ENCODE measurements at places on chromosomes 5 and 9.

DNA sequence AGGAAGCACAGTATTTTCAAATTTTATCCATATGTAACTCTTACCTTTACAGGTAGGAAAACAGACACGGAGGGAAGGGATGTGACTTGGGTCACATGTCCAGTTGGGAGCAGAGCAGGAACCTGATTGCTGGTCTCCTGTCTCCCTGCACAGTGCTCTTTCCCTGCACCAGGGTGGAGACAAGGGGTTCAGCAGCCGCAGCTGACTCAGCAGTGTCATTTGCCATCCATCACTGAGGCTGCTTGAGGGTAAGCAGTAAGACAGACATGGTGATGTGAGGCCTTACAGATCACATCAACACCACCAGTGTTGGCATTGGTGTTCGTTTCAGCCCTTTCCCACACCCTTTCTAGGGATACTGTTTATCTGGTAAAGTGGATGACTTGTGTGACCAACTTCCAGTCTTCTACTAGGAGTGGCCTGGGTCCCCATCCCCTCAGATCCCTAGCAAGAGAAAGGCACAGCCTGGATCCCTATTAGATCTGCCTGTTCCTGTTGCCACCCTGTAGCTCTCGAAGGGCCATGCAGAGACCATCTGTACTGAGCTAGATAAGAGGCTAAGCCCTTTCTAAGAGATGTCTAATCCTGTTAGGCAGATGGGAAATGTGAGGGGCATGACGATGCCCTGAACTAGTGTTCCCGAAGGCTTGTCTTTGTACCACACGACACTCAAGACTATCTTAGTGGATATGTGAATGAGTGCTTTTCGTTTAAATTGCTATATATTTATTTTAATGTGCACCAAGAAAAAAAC is 29.1 kb downstream of the FRMPD1 start:
- no peak for DNase-seq

GRCh38 chr9:121975801-121976277 is 117.3 kb downstream of the TTLL11 start:
- no peak for DNase-seq

GRCh38 chr9:114386361-114386885 is 1.4 kb downstream of the AKNA start:
- DNase-seq = no peak

DNA sequence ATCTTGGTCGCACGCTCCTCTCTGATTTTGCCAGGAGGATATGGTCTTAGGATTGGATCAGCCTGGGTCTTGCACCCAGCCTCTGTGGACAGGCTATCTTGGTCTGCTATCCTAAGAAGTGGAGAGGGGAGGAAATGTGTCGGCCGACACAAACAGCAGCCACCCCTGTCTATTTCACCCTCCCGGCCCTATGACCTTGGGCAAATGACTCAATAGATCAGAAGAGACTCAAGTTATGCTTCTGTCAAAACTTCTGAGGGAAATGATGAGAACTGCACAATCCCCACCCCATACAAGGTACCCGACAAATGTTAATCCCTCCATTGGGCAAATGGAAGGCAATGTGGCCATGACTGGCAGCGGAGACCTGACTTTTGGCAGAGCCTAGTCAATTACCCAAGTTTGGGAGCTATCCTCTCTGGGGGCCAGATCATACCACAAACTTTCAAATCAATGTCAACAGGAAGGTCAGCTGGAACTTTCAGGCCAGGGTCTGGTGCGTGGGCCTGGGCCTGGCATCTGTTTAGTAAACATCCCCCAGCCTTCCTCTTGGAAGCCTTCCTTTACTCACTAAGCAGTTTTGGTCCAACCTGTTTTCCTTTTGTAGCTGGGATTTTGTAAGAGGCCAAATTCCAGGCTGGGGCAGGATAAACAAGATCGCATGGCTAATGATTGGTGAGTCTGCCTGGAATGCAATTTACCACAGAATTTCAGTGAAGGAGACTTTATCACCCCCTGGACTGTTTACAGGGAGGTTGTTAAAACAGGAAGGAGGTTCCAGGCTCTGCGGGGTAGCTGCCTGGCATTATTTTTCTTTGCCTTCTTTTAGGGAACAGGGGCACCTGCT is 64.2 kb upstream of the CPEB4 start:
- DNase-seq = no peak

- DNase-seq = no peak
Measured at GRCh38 chr9:78783743-78784142, 486.8 kb downstream of the PSAT1 start.

DNA sequence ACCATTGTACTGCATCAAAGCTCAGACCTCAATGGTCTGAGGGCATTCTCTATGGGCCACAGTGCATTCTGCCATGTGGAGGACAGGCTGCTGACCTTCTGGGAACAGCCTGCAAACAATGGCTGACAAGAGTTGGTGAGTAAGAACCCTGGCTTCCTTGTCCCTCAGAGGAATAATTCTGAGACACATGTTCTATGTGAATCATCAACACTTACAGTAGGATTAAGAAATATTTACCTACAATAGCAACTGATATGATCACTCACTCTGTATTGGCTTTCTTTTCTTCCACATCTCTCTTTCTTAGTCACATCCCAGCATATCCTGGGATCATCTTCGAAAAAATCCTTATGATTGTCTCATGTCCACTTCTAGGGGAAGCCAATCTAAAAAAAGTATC is 306.5 kb upstream of the ITGA1 start:
- DNase-seq = no peak

DNA sequence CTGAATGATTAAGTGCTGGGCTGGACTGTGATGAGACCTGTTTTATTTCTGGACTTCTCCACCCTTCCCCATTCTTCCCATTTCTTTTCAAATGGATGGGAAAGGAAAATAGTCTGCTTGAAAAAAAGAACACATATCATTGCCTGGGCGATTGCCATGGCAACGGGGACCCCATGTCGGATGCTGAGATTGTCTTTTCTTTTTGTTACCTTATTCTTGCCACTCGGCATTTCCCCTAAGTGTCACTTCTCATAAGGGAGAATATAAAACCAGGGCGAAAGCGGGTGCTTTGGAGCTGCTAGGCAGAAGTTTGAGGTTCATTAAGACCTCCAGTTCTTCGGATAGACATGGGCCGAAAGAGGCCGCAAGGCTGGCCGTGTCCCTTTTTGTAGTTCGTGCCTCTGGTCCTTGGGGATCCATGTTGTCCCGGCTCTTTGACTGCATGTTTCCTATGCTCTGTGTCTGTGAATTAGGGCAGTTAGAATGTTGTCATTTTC is 763 bp downstream of the FGD3 start:
- no peak for DNase-seq

DNA sequence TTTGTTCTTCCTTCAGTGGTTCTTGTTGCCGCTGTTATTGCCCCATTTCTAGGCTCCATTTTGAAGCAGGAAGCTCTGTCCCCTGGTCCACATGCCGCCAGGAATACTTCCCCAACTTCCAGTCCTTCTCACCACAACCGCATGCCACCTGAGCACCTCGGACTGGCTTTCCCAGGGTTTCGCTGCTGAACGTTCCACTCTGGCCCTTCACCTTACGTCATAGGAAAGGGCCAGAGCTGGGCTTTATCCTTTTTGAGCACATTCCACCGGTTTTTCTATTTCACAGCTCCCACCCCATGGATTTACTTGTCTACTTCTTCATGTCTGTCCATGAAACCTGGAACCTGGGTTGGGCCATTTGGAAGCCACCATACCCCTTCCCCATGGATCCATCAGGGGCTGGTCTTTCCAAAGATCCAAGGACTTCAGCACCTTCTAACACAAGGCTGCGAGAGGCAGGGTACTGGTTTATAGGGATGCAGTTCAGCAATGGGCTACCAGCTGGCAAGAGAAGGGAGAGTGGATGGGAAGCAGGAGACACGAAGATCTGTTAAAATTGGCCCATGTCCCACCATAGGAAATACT is 557.4 kb downstream of the BNC2 start:
- no peak for DNase-seq

GRCh38 chr9:79542735-79543620 is 28.8 kb upstream of the TLE4 start:
- no peak for DNase-seq

DNA sequence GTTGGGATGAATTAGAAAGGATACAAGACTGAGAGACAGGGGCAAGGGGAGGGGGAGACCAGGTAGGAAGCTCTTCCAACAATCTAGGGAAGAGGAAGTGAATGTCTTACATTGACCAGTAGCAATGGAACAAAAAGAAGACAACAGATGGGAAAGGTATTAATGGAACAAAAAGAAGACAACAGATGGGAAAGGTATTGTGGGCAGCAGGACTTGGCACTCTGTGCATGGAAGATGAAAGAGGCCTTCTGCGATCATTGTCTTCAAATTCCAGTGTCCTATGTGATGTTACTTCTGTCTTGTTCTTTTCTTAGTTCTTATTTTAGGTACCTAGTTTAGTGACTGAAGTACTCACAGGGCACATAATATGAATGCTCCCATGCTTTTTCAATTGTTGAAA is 161.8 kb downstream of the PALM2AKAP2 start:
- DNase-seq = no peak

GRCh38 chr5:126263591-126264184 is 159.5 kb upstream of the GRAMD2B start:
- no peak for DNase-seq

DNA sequence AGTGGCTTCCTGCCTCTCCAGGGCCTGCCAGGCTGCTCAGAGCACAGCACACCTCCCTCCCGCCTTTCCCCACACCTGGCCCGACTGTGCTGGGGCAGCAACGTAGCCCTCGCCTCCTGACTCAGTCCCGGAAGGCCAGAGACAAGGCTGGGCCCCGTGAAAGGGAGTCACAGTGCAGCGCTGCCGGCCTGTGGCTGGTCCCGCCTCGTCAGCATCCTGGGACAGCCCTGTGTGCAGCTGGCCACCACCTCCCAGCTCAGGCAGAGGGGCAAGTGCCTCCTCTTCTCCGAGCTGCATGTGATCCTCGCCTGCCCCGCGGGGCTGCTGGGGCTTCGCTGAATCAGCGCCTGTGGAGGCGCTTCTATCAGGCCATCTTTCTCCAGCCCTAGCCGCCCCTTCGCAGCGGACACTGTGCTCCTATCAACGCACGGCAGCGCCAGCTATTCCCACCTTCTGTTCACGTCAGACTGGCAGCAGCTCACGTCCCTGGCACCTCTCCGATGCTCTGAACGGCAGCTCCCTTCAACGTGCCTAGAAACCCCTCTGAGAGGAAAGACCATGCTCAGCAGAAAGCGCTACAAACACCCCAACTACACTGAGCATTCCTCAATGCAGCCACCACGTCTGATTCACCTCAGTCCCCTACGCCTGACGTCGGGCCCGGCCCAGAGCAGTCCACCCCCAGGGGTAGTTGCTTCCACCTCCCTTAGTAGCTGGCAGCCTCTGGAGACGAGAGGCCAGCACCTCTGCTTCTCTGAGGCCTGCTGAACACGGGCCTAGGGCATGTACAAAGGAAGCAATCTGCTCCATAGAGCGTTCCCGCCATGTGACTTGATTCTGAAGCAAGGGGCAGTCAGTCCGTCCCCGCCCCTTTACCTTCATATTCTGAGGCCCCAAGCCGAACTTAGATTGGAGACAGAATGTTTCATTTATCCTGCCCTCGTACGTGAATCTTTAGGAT is 78.8 kb downstream of the GPR21 start:
- no peak for DNase-seq

DNA sequence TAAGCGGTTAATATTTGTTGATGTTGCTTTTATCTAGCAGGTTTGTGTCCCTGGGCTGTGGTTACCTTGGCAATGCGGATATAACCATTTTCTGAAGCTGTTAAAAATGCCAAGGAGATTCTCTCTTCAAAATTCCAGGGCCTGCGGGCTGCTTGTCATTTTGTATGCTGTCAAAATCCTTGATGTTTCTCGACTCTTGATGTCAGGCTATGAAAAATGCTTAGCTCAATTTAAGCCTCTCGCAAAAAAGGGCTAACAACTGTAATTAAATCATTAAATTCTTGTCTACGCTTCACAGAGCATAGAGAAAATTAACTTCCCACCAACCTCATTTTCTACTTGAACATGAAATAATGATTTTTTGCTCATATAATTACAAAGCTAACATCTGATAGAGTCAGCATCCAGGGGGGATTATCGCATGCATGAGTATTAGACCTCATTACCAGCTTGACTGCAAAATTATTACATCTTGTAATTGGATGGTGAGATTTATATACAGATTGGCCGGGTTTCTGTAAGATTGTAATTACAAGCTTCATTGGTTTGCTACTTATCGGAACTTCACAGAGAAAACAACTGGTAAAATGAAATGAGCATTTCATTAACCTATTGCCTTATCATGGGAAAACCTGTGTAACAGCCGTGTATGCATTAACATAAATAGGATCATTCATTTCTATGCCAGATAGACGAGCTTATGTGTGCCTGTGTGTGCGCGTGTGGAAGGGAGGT is 83.1 kb upstream of the IRX1 start:
- no peak for DNase-seq

- no peak for DNase-seq
Measured at GRCh38 chr5:80069918-80070318, 34.8 kb downstream of the THBS4 start.

- no peak for DNase-seq
Measured at GRCh38 chr5:169357291-169357690, 56.4 kb upstream of the SLIT3 start.

DNA sequence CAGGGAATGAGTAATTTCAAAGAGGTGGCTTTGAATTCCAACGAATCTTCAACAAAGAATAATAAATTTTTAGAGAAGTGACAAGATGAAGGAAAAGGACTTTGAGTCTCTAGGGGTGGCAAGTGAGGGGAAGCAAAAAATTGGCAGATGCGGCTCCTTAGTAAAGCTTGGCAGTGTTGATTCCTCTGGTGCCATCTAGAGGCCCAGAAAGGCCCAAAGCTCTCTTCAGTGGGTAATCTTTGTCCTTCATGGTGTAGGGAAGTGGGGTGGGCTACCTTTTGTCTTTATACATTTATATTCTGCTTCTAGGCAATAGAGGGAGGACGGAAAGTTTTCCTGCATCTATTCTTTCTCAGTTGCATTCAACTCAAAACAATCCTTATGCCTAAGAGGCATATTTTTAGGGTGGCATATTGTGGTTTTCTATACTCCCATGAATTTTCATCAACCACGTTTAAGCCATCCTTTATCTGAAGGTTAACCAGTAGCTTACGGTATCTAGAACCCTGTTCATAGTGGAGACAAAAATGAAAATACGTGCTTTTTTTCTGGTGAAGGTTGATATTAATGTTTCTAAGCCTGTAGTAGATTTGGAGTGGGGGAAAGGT is 17.5 kb upstream of the ROPN1L start:
- DNase-seq = no peak

- no peak for DNase-seq
Measured at GRCh38 chr5:88702332-88702731, 180.7 kb downstream of the MEF2C start.

DNA sequence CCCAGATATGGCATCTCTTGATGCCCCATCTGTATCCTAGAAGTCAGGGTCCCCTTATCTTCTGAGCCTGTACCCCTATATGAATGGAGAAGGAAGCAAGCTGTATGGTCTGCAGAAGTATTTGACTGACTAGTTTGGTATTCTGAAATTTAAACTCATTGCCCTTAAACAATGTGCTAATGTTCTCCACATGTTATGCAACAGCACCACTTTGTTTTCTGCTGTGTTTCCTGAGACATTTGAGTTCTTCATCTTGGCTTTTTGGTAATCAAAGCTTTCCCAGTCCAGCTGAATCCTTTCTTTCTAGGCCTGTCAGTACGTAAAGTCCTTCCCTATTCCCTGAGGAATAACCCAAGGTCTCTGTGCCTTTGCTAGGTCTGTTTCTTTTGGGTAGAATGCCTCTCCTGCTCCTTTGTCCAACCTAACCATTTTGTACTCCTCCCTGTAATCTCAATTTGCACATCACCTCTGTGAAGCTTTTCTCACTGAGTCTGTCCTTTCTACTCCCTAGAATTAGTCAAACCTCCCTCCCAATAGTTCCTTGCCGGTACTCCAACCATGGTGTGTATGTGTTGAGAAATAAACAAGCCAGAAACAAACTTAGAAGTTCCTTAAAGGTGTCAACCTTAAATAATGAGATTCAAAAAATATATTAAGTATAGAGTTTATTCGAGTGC is 72.1 kb upstream of the HSPB3 start:
- no peak for DNase-seq

Data from central memory CD4-positive, alpha-beta T cell (primary cell).